ENCODE measurements at places on chromosomes 12 and 14. TPM values are rescaled to one million over a fixed set of nuclear protein-coding genes. Genes with fewer than 3 reads are reported as not detected.

The AMDHD1 gene
- total RNA-seq: 0.45 TPM

The NTF3 gene
- not detected for total RNA-seq

The RASSF8 gene
- 266 TPM for total RNA-seq

The DIO3 gene
- not detected for total RNA-seq

The PZP gene
- total RNA-seq: not detected

The PLBD2 gene
- 15.1 TPM for total RNA-seq

The ANKRD52 gene
- total RNA-seq: 15.9 TPM

The ZC2HC1C gene
- total RNA-seq: 0.21 TPM

The TAS2R13 gene
- total RNA-seq: 0.24 TPM
